WTC11 (cell line): ENCODE measurements at places on chromosomes 11 and 22. TPM values are rescaled to one million over a fixed set of nuclear protein-coding genes. Genes with fewer than 3 reads are reported as not detected.
A peak's percentile ranks its signal among the peaks of the same experiment; 100 is the strongest.

Gene KLHL22
- total RNA-seq = 9.9 to 15.7 TPM (median 12.1 TPM) in 3 replicates

Gene OR52I1
- not detected in 3 replicates for total RNA-seq

Gene SMCO4
- total RNA-seq = 42.3 to 50.1 TPM (median 42.9 TPM) in 3 replicates

Gene MAP6
- total RNA-seq = 0.27 to 0.90 TPM (median 0.55 TPM) in 3 replicates

Gene VSIG2
- 0.46 to 0.79 TPM (median 0.71 TPM) in 3 replicates for total RNA-seq

DNA sequence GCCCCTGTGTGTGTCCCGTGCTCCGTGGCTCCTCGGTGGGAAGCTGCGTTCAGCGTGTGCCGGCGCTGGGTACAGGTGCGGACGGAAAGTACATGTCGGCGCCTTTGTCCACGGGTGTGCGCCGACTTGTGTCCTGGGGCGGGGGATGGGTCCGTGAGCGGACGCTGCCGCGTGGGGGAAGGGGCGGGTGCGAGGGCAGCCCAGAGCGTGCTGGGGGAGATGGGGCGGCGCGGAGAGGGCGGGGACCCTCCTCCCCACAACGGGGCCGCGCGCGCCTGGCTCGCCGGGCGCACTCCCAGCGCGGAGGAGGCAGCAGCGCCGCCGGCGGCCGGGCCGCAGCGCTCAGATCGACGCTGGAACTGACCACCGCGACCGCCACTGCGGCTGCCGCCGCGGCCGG, 33.6 kb upstream of the RELT start:
- H3K4me3 ChIP-seq = peak overlapping the region; percentile 69
- peaks cover 33% of the 10 kb centered on the region for H3K27me3 ChIP-seq
- no peaks in the 10 kb centered on the region for H3K36me3 ChIP-seq
- peak; percentile 53 for DNase-seq
- H3K27ac ChIP-seq = no peak overlapping the region

GRCh38 chr11:32902089-32902665, 9.6 kb downstream of the QSER1 start:
- H3K27me3 ChIP-seq = no peaks in the 10 kb centered on the region
- H3K36me3 ChIP-seq = peaks cover 14% of the 10 kb centered on the region
- DNase-seq = no peak
- no peak overlapping the region for H3K4me3 ChIP-seq

GRCh38 chr11:113982306-113982705, 7.4 kb downstream of the HTR3A start:
- no peak overlapping the region for H3K4me3 ChIP-seq
- H3K4me1 ChIP-seq = no peaks in the 10 kb centered on the region
- H3K27ac ChIP-seq = no peak overlapping the region

DNA sequence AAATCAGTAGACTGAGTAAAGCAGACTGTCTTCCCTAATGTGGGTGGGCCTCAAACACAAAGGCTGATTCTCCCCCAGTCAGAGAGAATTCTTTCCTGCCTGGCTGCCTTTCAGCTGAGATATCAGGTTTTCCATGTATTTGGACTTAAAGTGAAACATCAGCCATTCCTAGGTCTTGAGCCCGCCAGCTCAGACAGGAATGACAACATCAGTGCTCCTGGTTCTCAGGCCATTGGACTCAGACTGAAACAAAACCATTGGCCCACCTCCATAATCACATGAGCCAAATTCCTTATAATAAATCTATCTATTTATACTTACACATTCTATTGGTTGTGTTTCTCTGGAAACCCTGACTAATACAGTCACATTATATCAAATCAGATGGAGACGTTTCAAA, 56.7 kb upstream of the CLPB start:
- H3K36me3 ChIP-seq = no peaks in the 10 kb centered on the region
- H3K4me1 ChIP-seq = no peaks in the 10 kb centered on the region
- H3K27ac ChIP-seq = no peak overlapping the region
- no peaks in the 10 kb centered on the region for H3K27me3 ChIP-seq

GRCh38 chr11:109586789-109587188, 164.8 kb downstream of the C11orf87 start:
- no peak for DNase-seq
- no peaks in the 10 kb centered on the region for H3K27me3 ChIP-seq
- H3K36me3 ChIP-seq = no peaks in the 10 kb centered on the region
- peaks cover 28% of the 10 kb centered on the region for H3K4me1 ChIP-seq
- H3K27ac ChIP-seq = no peak overlapping the region

GRCh38 chr22:45585437-45585755, 82.7 kb downstream of the FBLN1 start:
- no peak for DNase-seq
- H3K27me3 ChIP-seq = no peaks in the 10 kb centered on the region
- H3K36me3 ChIP-seq = no peaks in the 10 kb centered on the region

- DNase-seq = no peak
- H3K36me3 ChIP-seq = no peaks in the 10 kb centered on the region
- H3K27ac ChIP-seq = no peak overlapping the region
Observed at GRCh38 chr22:49647627-49648026, 180.0 kb downstream of the BRD1 start.

DNA sequence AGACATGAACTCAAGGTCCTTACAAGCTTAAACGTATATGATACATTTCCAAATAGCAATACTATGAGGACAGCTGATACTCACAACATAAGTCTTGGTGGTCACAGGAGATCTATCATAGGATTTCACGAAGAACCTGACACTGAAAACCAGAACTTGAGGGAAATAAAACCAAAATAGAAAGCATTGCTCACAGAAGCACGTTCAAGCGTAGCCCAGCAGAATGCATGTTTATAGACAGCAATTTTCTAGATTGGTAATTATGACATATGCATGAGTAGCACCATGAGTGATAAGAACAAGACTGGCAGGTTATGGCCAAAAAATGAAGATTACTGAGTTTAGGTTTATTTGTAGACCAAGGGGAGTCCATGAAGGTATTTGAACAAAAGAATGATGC, 243.5 kb downstream of the ETS1 start:
- H3K4me1 ChIP-seq = peaks cover 22% of the 10 kb centered on the region
- H3K27ac ChIP-seq = no peak overlapping the region
- H3K4me3 ChIP-seq = no peak overlapping the region
- H3K27me3 ChIP-seq = no peaks in the 10 kb centered on the region
- DNase-seq = no peak

DNA sequence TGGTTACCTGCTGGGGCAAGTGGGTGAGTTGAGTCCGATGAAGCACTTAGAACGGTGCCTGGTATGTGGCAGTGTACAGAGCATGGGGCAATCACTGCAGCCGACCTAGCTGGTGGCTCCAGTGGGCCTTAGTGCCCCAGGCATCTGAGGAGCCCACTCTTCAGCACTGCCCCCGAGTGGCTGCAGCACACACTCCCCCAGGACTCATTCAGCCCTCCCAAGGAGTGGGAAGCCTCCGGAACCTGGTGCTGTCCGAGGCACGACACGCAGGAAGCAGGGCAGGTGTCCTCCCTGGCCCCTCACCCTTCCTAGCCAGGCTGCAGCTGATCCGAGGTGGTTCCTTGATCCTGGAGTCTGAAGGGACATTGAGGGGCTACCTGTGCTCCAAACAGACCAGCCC, 42.4 kb upstream of the PRODH start:
- H3K27me3 ChIP-seq = peaks cover 4% of the 10 kb centered on the region; the same call in 1 of the 2 replicates
- peaks cover 10% of the 10 kb centered on the region; the same call in 1 of the 2 replicates for H3K36me3 ChIP-seq
- H3K27ac ChIP-seq = no peak overlapping the region
- peak; percentile 9 for DNase-seq
- no peaks in the 10 kb centered on the region for H3K4me1 ChIP-seq

DNA sequence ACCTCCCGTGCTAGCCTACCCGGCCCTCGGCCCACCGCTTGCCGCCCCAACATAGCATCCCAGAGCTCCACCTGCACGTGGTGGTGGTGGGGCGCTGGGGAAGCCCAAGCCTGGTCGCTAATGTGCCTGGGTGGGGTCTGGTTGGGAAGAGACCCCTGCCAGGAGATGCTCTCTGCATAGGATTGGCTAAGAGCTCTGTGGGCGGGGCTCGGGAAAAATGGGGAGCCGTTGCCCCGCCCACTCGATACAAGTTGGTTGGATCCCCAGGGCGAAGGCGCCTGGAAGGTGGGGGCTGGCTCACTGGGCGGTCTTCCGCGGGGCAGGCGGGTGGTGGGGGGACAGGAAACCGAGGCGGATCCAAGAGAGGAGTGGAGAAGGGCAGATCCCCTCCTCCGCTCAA, 7.6 kb downstream of the LRRC10B start:
- DNase-seq = peak; percentile 69
- H3K36me3 ChIP-seq = no peaks in the 10 kb centered on the region
- peak overlapping the region; percentile 45; the same call in 1 of the 2 replicates for H3K4me3 ChIP-seq
- no peak overlapping the region for H3K27ac ChIP-seq

DNA sequence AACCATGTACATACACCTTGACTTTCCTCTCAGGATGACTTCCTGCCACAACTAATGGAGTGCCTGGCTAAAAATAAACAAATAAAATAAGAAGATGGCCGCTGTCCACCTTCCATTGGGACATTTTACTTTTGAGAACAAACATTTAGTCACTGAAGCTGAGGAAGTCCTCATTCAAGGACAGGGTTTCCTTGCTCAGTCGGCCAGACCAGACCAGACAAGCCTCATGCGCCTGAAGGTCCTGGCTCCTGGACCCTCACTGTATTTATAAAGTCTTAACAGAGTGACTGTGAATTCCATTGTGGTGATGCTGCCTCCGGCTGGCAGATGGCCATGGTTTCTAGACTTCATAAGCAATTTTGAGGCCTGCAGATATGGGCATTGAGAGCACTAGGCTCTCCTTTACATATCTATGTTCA, 114.5 kb downstream of the MAML2 start:
- H3K27ac ChIP-seq = no peak overlapping the region
- H3K27me3 ChIP-seq = no peaks in the 10 kb centered on the region
- H3K4me1 ChIP-seq = peaks cover 22% of the 10 kb centered on the region
- H3K36me3 ChIP-seq = no peaks in the 10 kb centered on the region
